ENCODE measurements at places on chromosomes 16 and 17.

- no peak for DNase-seq
Observed at GRCh38 chr17:527247-527646, 174.6 kb upstream of the RPH3AL start.

GRCh38 chr17:42704837-42705494 lies 22.6 kb downstream of the CNTNAP1 start:
- DNase-seq, result no peak

GRCh38 chr16:88560714-88561484 lies 9.3 kb upstream of the ZC3H18 start:
- no peak for DNase-seq

GRCh38 chr17:901191-901950 lies 78.2 kb downstream of the NXN start:
- DNase-seq, result no peak

DNA sequence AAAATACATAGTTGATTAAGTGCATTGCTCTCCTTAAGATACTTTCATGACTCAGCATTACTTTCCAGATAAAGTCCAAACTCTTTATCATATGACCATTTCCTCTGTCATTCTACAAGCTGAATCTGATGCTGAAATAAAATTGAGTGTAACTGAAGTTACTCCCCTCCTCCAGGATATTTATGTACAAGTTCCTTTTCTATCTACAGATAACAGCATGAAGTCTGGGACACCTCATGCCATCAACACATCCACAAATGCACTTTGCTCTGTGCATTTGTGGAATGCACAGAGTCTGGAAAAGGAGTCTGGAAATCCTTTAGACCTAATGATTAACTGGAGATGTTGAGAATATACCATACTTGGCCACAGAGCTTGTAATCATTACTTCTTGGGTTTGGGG lies 60.5 kb downstream of the ACSM2B start:
- no peak for DNase-seq

DNA sequence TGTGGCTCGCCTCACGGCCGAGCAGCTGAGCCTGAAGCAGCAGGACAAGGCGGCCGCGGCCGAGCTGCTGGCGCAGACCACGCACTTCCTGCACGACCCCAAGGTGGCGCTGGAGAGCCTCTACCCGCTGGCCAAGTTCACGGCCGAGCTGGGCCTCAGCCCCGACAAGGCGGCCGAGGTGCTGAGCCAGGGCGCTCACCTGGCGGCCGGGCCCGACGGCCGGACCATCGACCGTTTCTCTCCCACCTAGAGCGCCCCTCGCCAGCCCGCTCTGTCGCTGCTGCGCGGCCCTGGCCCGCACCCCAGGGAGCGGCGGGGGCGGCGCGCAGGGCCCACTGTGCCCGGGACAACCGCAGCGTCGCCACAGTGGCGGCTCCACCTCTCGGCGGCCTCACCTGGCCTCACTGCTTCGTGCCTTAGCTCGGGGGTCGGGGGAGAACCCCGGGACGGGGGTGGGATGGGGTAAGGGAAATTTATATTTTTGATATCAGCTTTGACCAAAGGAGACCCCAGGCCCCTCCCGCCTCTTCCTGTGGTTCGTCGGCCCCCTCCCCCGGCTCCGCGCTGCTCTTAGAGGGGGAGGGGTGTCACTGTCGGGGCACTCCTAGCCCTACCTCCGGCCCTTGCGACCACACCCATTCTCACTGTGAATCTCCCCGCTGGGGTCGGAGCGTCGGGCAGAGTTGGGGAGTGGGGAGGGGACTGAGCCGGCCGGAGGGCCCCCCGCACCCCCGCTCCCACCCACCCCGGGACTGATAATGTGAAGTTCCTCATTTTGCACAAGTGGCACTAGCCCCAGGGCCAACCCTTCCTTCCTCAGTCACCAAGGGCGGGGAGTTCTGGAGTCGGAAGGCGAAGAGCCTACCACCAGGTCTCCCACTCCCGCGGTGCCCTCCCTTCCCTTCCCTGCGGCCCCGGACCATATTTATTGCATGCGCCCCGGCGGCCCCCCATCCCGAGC lies 4.0 kb downstream of the HIC1 start:
- peak; percentile 15 for DNase-seq

DNA sequence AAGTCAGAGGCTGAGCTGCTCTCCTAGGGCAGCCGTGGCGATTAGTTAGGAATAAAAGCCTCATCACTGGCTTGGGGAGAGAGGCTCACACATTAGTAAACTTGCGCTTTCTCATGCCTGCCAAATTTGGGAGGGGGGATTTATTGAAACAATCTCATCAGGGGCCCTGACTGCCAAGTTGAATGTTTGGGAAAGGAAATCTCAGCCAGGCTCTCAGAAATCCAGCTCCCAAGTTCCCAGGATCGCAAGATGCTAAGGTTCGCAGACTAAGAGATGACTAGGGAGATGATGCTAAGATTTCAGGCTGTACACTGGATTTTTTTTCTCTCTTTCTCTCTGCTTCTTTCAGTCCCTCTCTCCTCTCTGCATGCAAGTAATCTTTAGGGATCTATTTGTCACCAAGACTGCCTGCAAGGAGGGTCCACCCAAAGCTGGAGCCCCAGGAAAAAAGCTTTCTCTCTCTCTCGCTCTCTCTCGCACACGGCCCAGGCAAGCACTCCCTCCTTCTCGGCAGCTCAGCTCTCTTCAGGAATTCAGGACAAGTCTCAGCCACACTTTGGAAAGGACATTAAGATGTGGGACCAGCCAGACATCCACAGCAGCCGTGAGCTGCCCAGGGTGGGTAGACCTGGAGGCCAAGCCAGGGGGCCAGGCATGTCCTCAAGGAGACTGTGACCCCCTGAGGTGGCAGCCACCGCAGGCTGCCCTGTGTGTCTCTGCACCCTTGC lies 1.4 kb downstream of the GPR139 start:
- no peak for DNase-seq

DNA sequence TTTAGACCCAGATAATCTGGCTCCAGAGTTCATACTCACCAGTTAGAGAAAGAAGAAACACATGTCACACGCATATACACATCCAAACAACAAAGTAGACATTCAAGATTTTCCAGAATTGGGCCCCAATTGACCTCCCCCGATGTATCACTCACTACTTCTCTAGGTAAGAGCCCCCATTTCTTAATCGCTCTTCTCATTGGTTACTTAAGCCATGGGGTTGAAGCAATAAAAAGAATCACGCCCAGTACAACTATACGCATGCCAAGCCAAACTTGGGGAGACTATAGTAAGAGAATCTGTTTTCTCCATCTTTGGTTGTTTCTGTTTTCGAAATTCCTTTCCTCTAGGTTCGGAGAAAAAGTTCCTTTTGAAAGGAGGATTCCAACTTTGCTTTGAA lies 565 bp downstream of the DDX52 start:
- no peak for DNase-seq

DNA sequence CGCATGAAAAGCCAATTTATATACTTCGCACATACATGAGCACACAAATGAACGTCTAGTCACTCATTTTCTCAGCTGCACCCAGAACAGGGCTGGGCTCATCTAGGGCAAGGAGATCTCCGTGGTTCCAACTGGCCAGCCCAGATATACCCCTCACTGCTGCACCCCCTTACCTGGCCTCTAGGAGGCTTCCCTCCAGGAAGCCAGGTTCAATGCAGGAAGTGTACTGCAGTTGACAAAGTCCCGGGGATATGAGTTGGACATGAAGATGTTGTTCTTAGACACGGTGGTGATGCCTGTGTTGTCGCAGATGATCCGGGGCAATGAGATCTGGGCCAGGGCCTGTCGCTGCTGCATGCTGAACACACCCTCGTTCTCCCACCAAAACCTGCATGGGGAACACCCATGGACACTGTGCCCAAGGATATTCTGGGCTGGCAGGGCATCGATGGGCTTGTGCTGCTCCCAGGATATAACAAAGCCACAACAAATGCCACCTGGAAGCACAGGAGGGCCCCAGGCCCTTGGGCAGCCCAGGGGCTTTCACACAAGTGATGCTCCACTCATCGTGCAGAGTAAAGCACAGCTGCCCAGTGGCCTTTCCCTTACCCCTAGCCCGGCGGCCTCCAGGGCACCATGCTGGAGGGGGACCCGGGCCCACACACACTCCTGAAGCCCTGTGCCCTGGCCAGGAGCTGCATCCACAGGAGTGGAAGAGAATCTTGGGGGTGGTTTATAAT lies 10.1 kb downstream of the MPO start:
- DNase-seq, result no peak

DNA sequence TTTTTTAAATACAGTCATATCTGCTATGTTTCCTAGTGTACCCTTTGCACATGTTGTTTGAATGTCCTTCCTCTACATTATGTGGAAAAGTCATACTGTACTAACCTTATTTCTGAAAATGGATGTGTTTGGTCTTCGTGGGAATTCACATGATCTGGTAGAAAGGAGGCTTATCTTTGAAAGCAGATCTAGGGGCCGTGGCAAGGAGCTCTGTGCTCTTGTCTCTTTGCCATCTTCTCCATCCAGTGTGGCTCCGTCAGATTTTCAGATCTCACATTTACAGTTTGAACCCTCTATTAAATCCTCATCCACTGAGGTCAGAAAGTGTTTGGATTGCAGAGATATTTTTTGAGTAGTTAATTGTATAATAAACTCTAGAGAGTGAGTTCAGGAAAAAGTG lies 32.9 kb downstream of the MAP2K4 start:
- no peak for DNase-seq

GRCh38 chr17:15350777-15351477 lies 9.5 kb upstream of the TEKT3 start:
- no peak for DNase-seq

- DNase-seq, result no peak
Observed at GRCh38 chr16:81549547-81550431, 105.2 kb downstream of the CMIP start.

DNA sequence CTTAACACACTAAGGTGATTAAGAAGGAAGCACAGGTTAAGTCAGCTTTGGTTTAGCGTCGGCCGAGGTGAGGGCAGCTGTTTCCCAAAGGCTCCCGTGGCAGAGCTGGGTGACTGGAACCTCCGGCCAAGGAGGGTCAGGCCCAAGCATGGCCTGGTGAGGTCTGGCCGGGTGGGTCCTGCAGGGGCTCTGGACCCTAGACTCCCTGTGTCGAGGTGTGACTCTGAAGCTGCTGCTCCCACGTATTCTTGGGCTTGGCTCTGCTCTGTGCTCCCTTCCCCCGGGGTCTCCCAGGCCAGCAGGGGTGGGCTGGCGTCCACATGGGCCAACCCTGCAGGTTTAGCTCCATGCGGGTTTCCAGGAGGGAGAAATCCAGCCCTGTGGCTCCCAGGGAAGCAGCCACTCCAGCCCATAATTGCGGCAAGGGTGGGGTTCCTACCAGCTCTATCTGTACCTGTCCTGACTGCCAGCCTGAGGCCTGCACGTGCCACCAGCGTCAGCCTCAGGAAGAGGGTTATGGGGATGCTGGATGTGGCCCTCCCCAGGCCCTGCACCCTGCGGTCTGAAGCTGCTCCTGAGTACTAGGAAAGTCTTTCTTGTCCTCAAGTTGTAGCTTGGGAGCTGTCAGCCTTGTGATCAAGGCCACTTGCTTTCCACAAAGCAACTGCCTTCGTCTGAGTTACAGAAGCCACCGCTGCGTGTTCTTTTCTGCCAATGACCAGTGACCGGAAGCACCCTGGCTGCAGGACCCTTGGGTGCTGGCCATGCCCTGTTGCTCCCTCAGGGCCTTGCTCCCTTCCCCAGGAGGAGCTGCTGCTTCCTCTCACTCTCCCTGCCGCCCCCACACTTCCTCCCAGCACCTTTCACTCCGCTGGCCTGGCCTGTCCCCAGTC lies 4.8 kb downstream of the CDK5R1 start:
- no peak for DNase-seq

All from KG1 (cell line).